Neural crest cell (in vitro differentiated cells): ENCODE measurements at places on chromosomes 16 and 17. TPM values are rescaled to one million over a fixed set of nuclear protein-coding genes. Genes with fewer than 3 reads are reported as not detected.

Gene C1QTNF1
- 0.89 and 1.0 TPM in 2 replicates for total RNA-seq

- DNase-seq, result no peak
Measured at GRCh38 chr16:63617990-63618763, 1503.7 kb downstream of the CDH11 start.

GRCh38 chr16:66236301-66236700 is 130.2 kb upstream of the CDH5 start:
- DNase-seq, result no peak

Gene EMC6
- total RNA-seq, result 53.4 and 54.5 TPM in 2 replicates

DNA sequence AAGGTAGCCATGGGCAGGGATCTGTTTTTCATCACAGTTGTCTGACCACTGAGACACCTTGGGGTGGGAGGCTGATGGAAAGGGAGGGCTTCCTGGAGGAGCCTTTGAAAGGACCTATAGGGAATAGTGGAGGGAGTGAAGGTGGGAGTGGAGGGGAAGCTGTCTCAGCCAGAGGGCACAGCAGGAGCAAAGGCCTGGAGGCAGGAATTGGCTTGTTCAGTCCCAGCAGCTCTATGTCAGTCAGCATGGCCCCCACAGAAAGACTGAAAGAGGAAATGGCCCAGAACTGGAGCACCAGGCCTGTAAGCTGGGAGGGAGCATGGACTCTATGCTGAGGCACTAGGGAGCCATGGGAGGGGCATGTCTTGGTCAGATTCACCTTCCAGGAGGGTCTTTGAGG is 12.8 kb upstream of the CBFB start:
- DNase-seq, result no peak
